Left renal cortex interstitium (tissue), 4 donors: ENCODE measurements at places on chromosomes 6 and 20. TPM values are rescaled to one million over a fixed set of nuclear protein-coding genes. Genes with fewer than 3 reads are reported as not detected.

GRCh38 chr6:116380346-116380745 lies 9.6 kb downstream of the DSE start:
- DNase-seq = no peak

PPP1R14C gene
- polyA plus RNA-seq = 21.1 TPM

GRCh38 chr6:55082021-55082420 lies 92.3 kb upstream of the HCRTR2 start:
- no peak for DNase-seq

RING1 gene
- polyA plus RNA-seq = 73.1 TPM

LINC00237 gene
- not detected for polyA plus RNA-seq

C6orf15 gene
- polyA plus RNA-seq = not detected

GRCh38 chr6:45655745-45656476 lies 278.2 kb upstream of the SUPT3H start:
- DNase-seq = no peak

ANKEF1 gene
- polyA plus RNA-seq = 8.5 TPM

GRCh38 chr6:21748343-21749056 lies 154.9 kb downstream of the SOX4 start:
- no peak for DNase-seq

- DNase-seq = no peak
Measured at GRCh38 chr20:22578221-22579118, 5.9 kb downstream of the FOXA2 start.

DNA sequence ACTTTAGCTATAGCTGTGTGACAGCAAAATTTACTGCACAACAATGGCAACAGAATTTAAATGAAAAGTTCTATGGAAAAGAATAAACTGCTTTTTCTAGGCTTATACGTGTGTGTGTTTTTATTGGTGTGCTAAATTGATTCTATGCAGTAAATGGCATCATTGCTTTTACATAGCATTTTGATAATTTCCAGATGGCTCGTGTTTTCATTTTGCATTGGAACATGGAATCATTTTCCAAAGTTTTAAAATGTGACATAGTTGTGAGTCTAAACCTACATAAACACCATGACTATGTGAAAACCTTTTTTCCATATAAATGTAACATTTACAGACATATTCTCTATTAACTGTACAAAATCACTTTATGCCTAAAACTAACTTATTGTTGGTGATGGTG lies 127.8 kb downstream of the SIM1 start:
- no peak for DNase-seq

- no peak for DNase-seq
Measured at GRCh38 chr6:119466226-119466625, 116.7 kb upstream of the MAN1A1 start.

SLC35D3 gene
- 0.10 TPM for polyA plus RNA-seq

GRCh38 chr6:116404696-116405095 lies 33.9 kb downstream of the DSE start:
- no peak for DNase-seq

DNA sequence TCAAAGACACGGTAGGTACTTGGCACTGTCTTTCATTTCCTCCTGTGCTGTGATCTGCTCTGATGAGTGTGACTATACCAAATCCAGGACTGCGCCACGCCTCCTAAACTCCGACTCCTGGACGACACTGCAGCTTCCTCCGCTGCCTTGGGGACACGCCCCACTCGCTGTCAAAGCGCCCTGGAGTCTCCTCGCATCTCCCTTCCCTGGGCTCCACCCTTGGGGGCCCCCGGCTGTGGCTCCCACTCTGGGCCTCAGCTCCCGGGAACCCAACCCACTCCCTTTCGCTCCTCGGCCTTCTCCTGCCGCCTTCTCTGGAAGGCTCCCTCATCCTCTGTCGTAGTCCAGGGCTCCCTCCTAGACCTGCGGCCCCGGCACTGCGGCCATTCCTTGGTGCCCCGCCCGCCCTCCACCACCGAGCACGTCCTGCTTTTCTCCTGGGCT lies 61.2 kb downstream of the RSPH3 start:
- no peak for DNase-seq

- DNase-seq = no peak
Measured at GRCh38 chr6:8375916-8376315, 59.4 kb downstream of the SLC35B3 start.

DNA sequence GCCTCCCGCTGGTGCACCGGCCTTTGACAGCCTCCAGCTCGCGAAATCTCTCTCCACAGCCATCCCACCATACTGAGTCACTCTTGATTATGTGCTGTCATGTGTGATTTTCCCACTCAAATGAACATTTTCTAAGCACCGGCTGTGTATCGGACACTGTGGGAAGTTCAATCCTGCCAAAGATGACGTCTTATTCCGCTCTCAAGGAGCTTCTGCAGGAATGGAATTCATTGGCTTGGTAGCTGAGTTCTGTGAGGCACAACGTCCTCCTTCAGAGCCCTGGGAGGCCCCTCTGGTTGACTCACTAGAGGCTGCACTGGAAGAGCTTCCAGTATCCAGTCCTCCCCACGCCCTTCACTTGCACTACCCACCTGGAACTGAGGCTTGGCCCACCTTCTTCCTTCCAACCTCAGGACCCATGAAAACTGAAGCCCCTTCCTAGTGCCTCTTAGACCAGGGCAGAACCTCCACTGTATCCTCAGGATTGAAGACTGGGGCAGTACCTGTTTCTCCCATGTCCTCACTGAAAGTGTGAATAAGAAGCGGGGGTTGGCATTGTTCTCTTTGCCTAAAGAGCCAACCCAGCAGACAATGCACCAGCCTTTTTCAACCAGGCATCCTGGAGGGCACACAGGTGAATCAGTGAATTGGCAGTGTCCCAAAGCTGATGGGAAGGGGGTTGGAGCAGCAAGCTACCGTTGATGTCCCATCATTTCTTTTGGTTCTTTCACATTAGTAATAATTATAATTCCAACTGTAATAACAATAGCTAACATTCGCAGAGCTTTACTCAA lies 1.7 kb downstream of the UNC5CL start:
- DNase-seq = no peak

NRSN1 gene
- 0.48 TPM for polyA plus RNA-seq

- DNase-seq = no peak
Measured at GRCh38 chr6:12014027-12014872, 2.1 kb downstream of the HIVEP1 start.

TMEM170B gene
- polyA plus RNA-seq = 8.6 TPM

DNA sequence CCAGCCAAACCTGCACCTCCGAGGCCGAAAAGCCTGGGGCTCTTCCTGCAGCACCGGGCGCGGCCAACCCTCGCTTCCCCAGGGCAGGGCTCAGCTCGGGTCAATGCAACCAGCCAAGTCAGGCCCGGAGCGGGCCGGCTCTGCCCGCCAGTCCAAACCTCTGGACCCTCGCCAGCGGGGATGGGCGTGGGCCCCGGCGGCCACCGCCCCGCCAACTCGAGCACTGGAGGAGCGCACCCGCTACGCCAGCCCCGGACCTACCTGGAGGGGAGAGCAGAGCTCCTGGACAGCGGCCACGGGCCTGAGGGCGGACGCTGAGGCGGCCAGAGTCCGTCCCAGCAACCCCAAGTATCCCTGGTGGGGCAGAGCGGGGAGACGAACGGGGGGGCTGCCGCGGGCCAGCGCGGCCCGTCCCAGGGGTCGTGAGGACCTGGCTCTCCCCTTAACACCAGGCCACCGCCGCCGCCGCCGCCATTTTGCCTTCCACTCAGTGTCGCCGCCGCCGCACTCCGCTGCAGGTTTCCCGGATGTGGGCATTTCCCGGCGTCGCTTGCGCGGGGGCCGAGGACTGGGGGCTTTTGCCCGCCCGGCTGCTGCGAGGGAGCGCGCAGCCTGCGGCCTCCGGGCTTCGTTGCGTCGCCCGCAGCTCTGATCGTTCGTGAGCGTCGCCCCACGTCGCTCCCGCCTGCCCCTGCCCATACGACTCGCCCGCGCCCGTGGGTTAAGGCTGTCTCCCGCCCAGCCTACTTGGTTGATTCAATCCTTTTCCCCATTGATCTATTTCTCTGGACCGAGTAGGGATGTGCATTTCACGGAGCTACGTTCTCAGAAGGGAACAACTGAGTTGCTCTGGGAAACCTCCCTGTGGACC lies at the start of gene LATS1:
TSS of gene LATS1 (minus strand) at position 514 of the 871 bp plus-strand sequence. CDS start 15,975 bp downstream, outside the sequence.
- peak; percentile 66 for DNase-seq

- no peak for DNase-seq
Measured at GRCh38 chr6:686497-686896, 6.4 kb downstream of the EXOC2 start.

DNA sequence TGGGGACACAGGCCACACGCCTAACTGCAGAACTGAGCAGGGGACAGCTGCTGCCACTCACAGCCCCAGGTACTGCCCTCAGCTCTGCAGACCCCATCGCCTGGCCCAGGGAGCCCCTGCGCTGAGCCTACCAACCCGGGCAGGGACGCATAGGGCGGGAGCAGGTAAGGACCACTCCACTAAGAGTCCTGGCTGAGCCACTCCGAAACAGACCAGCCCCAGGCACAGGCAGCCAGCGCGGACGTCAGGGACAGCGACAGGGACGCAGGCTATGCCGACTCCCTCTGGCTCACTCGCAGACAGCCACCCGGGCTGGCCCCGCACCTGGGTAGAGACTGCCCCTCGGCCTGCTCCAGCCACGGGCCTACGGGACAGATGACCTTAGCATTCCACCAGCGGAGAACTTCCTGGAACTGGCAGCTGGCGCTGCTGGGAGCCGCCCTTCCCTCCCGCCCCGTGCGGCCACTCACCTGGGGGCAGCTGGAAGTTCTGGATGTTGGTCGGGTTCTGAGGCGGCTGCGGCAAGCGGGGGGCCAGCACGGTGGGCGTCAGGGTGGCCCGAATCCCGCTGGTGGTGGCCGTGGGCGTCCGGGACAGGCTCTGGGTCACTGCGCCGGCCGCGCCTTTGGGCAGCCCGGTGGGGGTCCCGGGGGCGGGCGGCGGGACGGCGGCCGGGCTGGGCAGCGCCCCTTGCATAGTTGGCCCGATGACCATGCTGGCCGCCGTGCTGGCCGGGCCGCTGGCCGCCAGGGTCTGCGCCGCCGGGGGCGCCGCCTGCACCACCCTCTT lies 1.5 kb downstream of the TAF4 start:
- no peak for DNase-seq

- no peak for DNase-seq
Measured at GRCh38 chr6:100484474-100484873, 19.8 kb upstream of the SIM1 start.

DNA sequence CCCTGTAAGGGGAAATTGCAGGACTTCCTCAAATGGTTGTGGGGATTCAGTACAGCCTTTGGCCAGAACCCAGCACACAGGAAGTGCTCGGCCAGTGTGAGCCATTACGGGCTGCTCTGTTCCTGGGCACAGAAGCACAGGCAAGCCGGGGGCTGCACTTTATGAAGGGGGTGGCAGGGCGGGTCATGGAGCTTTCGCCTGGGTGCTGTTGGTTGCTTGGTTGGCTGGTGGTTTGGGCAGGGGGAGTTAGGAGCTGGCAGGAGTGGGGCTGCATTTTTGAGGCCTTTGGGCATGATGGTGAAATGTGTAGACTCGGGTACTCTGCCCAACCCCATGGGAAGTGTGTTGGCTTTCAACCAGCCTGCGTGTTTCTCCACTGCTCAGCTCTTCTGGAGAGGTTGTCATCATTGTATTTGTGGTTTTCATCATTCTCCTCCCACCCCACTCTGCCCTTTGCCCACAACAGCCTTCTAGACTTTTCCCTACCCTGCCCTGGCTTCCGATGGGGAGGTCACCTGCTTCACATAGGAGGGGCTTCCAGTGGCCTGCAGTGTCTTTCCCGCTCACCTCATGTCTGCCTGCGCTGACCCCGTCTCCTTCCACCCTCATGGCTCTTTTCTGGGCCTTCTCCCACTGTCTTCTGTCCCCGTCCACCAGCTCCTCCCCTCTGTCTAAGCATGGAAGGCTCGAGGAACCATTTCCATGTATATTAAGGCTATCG lies 16.1 kb upstream of the RBM38 start:
- no peak for DNase-seq

PDE7B gene
- 8.8 TPM for polyA plus RNA-seq

- DNase-seq = no peak
Measured at GRCh38 chr6:88702956-88703556, 260.4 kb downstream of the RNGTT start.

DNA sequence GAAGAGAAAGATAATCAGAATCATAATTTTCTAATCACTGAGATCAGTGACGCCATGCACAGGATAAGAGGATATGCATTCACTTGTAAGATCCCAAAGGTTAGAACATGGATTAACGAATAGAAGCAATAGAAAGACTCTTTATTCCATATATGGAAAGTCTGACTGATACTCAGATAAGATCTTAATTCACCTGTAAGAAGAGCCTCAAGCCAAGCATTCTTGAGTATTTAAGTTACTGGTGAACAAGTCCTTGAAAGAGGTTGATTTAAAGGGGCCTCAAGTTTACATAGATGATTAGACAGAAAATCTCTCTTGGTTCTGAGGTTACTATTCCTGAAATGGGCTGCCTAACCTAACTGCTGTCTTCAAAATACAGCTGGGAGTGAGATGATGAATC lies 53.8 kb upstream of the MTRF1L start:
- DNase-seq = no peak

GRCh38 chr6:125728739-125729138 lies 20.7 kb upstream of the HEY2 start:
- DNase-seq = no peak

- no peak for DNase-seq
Measured at GRCh38 chr6:14079971-14080370, 37.6 kb upstream of the CD83 start.

DNA sequence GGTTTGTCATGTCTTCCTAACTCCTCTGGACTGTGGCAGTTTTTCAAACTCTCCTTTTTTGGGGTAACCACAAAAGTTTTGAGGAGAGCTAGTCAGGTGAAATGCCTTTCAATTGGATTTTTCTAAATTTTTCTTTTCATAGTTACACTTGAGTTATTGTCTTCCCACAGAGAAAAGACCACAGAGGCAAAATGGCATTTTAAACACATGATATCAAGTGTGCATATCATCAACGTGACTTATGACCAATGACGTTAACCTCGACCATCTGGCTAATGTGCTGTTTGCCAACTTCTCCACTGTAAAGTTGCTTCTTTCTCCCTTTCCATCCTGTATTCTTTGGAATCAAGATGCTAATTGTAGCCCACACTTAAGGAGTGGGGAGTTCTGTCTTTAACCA lies 41.3 kb upstream of the SNAP25 start:
- DNase-seq = no peak

POPDC3 gene
- 0.29 TPM for polyA plus RNA-seq

GRCh38 chr6:53830366-53830765 lies 35.6 kb downstream of the LRRC1 start:
- no peak for DNase-seq

GRCh38 chr6:148347441-148348054 lies 4.9 kb downstream of the SASH1 start:
- no peak for DNase-seq

DLK2 gene
- 1.4 TPM for polyA plus RNA-seq

RAET1E gene
- polyA plus RNA-seq = 0.72 TPM

ZKSCAN3 gene
- polyA plus RNA-seq = 14.6 TPM
